Upper lobe of right lung (tissue), 1 donor: ENCODE measurements at places on chromosomes 2 and 18.
A peak's percentile ranks its signal among the peaks of the same experiment; 100 is the strongest.

- DNase-seq, result no peak
These were observed 91.4 kb downstream of the ZNF385B start for GRCh38 chr2:179770029-179770428.

DNA sequence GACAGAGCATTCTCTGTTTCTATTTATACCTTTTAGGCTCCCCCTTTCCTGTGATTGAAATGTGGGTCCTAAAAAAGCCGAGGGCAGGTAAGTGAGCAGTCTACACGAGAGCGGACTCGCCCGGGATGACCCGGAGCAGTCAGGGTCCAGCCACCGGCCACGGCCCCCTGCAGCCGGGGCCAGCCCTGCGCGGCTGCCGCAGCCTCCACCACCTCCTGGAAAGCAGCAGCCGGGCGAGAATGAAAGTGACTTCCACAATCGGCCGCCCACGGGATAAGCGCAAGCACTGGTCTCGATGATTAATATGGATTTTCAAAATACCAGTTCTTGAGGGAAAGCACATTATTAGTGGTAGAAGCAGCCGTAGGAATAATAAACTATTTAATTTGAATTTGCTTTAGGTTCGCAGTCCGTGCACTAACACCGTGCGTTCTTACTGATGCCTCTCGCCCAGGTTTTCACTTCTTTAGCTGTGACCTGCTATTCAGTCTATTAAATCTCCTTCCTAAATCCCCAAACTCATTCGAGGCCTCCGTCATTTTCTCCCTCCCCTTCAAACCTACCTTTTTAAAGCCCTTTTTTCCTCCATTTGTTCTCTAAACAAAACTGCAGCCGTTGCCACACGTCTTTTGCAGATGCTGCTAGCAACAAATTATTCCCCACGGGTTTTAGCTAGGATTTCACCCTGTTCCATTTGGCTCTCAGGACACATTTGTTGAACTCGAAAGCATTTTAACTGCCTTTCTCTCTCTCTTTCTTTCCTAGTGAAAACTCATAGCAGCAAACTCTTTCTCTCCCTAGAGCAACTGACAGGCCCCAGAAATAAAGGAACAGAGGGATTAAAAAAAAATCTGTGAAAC is 1015.1 kb upstream of the PIK3C3 start:
- no peak for DNase-seq

- DNase-seq, result no peak
These were observed 365.5 kb upstream of the ACVR2A start for GRCh38 chr2:147479358-147479757.

- no peak for DNase-seq
These were observed 20.8 kb downstream of the DIPK1C start for GRCh38 chr18:74436158-74436769.

GRCh38 chr2:221060376-221060775 is 511.7 kb downstream of the EPHA4 start:
- DNase-seq, result no peak

- DNase-seq, result no peak
These were observed 26.1 kb downstream of the TGFA start for GRCh38 chr2:70527447-70528080.

DNA sequence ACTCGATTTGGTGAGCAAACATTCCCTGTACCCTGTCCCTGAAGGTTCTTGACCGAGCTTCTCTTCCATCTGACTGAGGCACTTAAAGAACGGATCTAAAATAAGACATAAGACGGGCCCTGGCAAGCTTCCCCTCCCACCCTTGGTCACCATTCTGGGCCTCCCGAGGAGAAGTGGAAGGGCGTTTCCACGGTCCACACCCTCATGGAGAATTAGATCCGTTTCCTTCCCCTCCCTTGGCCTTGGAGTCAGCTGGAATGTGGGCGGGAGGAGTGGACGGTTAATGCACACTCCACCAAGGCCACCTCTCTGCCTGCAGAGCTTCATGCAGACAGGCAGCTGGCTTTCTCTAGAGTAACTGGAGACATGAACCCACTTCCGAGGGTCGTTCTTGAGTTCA is 257.3 kb upstream of the APCDD1 start:
- DNase-seq, result peak; percentile 67

GRCh38 chr18:68611311-68611710 is 103.6 kb downstream of the TMX3 start:
- DNase-seq, result no peak

DNA sequence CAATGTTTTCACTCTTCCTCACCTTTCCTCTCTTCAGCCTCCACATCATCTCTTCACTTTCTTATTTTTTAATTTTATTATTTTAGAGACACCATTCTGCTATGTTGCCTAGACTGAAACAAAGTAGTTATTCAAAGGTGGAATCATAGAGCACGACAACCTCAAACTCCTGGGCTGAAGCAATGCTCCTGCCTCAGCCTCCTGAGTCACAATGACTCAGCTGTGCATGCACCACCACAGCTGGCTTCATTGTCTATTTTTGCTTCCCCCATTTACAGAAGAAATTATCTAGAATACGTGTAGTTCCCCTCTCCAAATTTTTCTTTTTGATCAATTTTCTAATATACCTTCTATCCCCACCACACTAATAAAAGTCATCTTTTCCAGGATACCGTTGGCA is 911.5 kb upstream of the SOX11 start:
- no peak for DNase-seq

- no peak for DNase-seq
These were observed 10.4 kb upstream of the MAP2 start for GRCh38 chr2:209413311-209414014.

- DNase-seq, result no peak
These were observed 237.4 kb upstream of the SMAD2 start for GRCh38 chr18:48167897-48168253.

GRCh38 chr18:10454681-10455557 is 484 bp downstream of the APCDD1 start:
- DNase-seq, result peak; percentile 82

- DNase-seq, result no peak
These were observed 3.0 kb downstream of the CALCRL start for GRCh38 chr2:187445051-187445450.

GRCh38 chr18:10732990-10733389 is 207.2 kb downstream of the NAPG start:
- no peak for DNase-seq

DNA sequence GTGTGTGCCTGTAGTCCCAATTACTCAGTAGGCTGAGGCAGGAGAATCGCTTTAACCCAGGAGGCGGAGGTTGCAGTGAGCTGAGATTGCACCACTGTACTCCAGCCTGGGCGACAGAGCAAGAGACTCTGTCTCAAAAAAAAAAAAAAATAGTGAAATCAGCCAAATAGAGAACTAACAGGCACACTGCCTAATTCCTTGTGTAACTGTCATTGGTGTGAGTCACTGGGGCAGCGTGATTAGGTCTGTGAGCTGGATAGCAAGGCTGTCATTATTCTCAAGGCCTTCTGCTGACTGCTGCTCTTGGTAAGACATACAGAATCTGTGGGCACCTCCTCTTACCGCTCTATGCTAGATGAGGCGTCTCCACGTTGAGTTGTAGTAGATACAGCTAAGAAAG is 270.3 kb downstream of the NEDD4L start:
- DNase-seq, result no peak

DNA sequence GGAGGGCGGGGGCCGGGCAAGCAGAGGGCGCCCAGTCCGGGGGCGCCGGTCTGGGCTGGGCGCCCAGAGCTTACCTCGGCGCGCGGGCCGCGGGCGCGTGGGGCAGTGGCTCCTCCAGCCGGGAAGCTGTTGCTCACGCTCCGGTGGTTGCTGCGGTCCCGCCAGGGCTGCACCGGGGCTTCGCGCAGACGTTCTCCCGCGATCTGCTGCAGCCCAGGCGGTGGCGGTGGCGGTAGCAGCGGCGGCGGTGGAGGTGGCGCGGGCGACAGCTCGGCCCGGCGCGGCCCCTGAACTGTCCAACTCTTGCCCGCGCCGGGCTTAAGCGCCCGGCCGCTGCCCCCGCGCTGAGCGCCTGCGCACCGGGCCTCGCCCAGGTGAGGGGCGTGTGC is 391 bp downstream of the ZNF385B start:
- DNase-seq, result no peak

- DNase-seq, result peak; percentile 39
These were observed 3.2 kb upstream of the GPR35 start for GRCh38 chr2:240622060-240622411.

DNA sequence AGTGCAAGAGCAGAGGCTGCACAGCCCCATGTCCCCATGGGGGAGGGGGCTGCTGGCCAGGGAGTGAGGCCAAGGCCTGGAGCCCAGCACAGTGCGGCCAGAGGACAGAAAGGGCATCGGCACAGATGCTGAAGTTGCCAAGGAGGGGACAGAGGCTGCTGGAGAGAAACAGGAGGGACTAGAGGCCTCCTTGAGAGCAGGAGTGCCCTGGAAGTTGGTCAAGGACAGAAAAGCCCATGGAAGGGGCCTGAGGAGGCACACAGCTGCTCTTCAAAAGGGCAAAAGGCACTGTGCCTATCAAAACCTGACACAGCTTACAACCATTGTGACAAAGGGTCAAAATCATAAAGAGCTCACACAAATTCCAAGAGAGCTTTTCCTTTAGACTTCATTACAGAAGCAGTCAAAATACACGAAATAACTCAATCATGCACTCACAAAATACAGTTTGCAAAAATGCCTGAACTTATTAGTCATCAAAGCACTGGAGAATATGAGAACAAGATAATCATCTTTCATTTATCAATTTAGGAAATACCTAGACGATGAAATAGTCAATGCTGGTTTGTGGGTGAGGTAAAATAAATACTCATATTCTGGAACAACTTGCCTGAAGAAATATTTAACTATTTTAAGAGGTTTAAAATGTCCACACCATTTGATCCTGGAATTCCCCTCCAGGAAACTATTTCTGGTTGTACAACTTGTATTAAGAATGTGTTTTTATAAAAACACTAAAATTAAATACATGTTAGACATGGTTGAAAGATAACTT is 79.6 kb downstream of the USP40 start:
- DNase-seq, result peak; percentile 67

DNA sequence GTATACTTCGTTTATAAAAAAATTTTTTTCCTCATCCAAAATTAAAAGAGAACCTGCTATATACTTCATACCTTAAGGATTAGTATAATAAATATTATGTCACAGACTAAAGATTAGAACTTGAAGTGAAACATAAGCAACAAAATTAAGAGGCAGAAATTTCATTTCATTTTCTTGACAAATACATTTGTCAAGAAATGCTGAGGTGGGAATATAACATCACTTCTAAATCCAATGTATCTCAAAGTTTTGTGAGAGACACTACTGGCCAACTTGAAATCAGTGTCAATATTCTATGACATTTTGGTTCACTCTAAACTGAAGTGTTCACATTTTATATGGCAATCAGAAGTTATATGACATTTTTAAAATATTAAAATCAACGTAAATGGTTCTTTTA is 43.8 kb downstream of the SCRN3 start:
- DNase-seq, result no peak

DNA sequence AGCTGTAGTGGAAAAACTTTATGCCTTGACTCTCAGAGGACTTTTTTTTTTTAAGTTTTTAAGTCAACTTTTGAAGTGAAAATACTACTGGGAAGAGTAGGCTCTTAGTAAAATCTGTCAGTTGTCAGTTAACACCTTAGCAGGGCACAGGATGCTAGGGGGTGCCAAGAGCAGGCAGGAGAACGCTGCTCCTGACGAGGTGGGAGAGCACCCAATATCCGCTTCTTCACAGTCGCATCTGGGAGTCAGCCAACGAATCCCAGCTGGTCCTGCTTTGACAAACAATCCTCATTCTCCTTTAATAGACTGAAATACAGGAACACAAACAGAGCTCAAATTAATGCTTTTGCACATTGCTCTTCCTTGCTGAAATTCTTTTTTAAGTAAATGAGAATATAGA is 709.5 kb upstream of the ACVR2A start:
- DNase-seq, result no peak

GRCh38 chr2:196546151-196546919 is 93.2 kb upstream of the CCDC150 start:
- no peak for DNase-seq

DNA sequence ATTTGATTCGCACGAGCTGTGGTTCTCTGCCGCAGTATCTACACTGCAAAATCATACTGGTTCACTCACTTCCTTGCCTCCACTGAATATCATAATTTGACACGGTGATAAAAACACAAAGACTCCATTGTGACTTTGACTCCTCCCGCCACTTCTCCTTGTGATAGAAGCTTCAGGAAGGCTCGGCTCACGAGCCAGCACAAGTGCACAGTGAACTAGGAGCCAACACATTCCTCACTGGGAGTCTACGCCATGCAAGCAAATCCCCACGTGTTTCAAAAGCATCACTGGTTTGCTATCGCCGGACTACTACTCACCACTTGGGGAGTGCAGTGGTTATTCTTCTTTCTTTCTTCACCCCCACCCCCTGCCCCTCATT is 293.3 kb upstream of the PARD3B start:
- DNase-seq, result no peak

GRCh38 chr2:5491523-5491922 is 200.7 kb upstream of the SOX11 start:
- no peak for DNase-seq

DNA sequence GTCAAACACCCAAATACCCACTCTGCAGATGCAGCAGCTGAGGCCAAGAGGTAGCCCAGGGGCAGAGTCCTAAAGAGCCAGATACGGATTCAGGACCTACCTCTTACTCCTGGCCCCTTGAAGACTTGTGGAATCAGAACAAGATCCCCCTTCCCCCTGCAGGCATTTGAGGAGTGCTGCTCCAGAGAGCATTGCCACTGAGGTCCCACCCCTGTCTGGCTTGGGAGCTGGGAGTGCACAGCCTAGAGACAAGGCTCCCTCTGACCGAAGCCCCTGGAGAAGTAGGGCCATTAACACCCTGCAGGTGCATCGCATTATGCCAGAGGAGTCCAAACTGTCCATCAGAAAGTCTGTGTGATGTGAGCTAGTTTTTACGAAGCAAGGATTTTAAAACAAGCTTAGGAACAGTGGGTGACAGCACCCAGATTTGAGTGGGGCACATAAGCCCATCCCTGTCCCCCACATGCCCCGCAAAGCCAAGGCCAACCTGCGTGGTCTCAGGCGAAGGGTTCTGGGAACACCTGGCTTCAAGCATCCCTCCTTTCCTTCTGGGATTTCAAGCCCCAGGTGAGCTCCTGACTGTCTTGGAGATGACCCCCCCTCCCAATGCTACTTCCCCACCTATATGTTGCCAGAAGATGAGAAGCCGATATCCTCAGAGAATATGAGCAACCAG is 48.4 kb downstream of the MTERF4 start:
- DNase-seq, result no peak

- DNase-seq, result no peak
These were observed 239.4 kb upstream of the SKOR2 start for GRCh38 chr18:47490882-47491281.

DNA sequence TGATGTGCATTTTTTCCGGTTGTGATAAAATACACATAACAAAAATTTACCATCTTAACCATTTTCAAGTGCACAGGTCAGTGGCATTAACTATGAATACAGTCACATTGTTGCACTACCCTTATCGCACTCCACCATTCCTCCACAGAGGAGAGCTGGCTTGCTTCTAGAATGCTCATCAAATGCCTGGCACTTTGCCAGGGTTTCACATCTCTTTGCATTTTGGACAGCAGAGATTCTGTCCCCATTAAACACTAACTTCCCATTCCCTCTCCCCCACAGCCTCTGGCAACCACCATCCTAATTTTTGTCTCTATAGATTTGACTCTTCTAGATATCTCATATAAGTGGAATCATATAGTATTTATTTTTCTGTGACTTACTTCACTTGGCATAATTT is 165.0 kb downstream of the ASB1 start:
- DNase-seq, result no peak
